ENCODE measurements at places on chromosomes 1 and 21. TPM values are rescaled to one million over a fixed set of nuclear protein-coding genes. Genes with fewer than 3 reads are reported as not detected.

The PTGS2 gene
- total RNA-seq, result 0.11 TPM

The CD247 gene
- total RNA-seq, result 331 TPM

The ATP6V1G3 gene
- total RNA-seq, result not detected

The B3GALT5 gene
- not detected for total RNA-seq

The EVI5 gene
- total RNA-seq, result 1.2 TPM

The LIN9 gene
- 1.3 TPM for total RNA-seq

The NR5A2 gene
- total RNA-seq, result not detected

The S100A9 gene
- total RNA-seq, result 2.0 TPM

The OR2T33 gene
- total RNA-seq, result not detected

The EDN2 gene
- 0.43 TPM for total RNA-seq

The C1orf174 gene
- total RNA-seq, result 20.9 TPM

The SEMA6C gene
- total RNA-seq, result 2.0 TPM

The SYDE2 gene
- 6.4 TPM for total RNA-seq

The CD52 gene
- 289 TPM for total RNA-seq

The NID1 gene
- total RNA-seq, result not detected

The COL24A1 gene
- not detected for total RNA-seq

The ARTN gene
- total RNA-seq, result 0.81 TPM

The CCT8 gene
- 116 TPM for total RNA-seq

The SGIP1 gene
- total RNA-seq, result not detected

The CD84 gene
- 31.7 TPM for total RNA-seq

The KRTAP21-2 gene
- not detected for total RNA-seq

The ILDR2 gene
- total RNA-seq, result 0.50 TPM

The SLC6A9 gene
- not detected for total RNA-seq

The RIT1 gene
- total RNA-seq, result 85.0 TPM

The ERG gene
- not detected for total RNA-seq

The TTC22 gene
- 4.2 TPM for total RNA-seq

The HEYL gene
- not detected for total RNA-seq

The PLD5 gene
- total RNA-seq, result not detected

The BTF3L4 gene
- 38.4 TPM for total RNA-seq

The TRIM63 gene
- not detected for total RNA-seq

The PTGER3 gene
- total RNA-seq, result not detected

The TPRG1L gene
- total RNA-seq, result 39.8 TPM

The RNU1-3 gene
- 3,774 TPM for total RNA-seq

The DMBX1 gene
- not detected for total RNA-seq

The SPRR2F gene
- total RNA-seq, result not detected

The BRDT gene
- 0.86 TPM for total RNA-seq

The CFHR1 gene
- total RNA-seq, result not detected

The PARK7 gene
- total RNA-seq, result 67.9 TPM
